ENCODE measurements at places on chromosomes 7 and 10. TPM values are rescaled to one million over a fixed set of nuclear protein-coding genes. Genes with fewer than 3 reads are reported as not detected.

GRCh38 chr10:69080226-69080625, 7.7 kb upstream of the SRGN start:
- H3K27me3 ChIP-seq, result no peaks in the 10 kb centered on the region
- H3K4me1 ChIP-seq, result no peaks in the 10 kb centered on the region
- H3K36me3 ChIP-seq, result no peaks in the 10 kb centered on the region
- no peak for DNase-seq

DNA sequence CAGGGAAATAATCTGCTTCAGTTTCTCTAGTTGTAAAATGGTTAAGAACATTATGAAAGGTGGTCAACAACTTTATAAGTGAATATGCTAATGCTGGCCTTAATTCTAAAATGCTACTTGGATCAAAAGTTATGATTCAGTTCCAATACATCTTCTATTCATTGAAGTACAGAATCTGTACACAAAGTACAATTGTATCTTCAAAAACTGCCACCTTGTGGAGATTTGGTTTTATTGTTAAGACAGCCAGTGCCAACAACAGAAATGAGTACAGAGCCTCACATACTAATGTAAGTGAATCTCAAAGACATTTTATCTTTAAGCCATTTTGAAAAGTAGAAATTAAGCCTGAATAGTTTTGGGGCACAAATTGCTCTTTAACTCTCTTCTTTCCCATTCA, 194.0 kb downstream of the CFTR start:
- H3K4me1 ChIP-seq, result peaks cover 38% of the 10 kb centered on the region
- no peaks in the 10 kb centered on the region for H3K27me3 ChIP-seq
- H3K36me3 ChIP-seq, result no peaks in the 10 kb centered on the region
- peak overlapping the region; percentile 80 for H3K27ac ChIP-seq
- peak; percentile 75 for DNase-seq

DNA sequence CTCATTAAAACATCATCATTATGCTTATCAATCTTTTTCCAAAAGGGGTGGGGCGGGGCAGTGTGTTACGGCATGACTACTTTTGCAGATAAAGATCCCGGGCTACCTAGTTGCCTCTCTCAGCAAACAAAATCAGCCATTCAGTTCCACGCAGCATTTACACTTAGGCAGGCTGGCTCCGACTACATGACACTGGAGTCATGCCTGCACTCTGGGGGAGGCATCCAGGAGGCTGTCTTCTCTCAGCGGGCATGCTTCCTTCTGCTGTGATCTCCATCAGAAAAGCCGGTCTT, 193.9 kb upstream of the TCF7L2 start:
- H3K4me1 ChIP-seq, result peaks cover 29% of the 10 kb centered on the region
- H3K27ac ChIP-seq, result no peak overlapping the region
- H3K27me3 ChIP-seq, result no peaks in the 10 kb centered on the region
- no peaks in the 10 kb centered on the region for H3K36me3 ChIP-seq
- no peak overlapping the region for H3K4me3 ChIP-seq

- H3K4me3 ChIP-seq, result no peak overlapping the region
- peaks cover 31% of the 10 kb centered on the region for H3K4me1 ChIP-seq
- H3K27me3 ChIP-seq, result no peaks in the 10 kb centered on the region
- H3K27ac ChIP-seq, result no peak overlapping the region
- peaks cover 36% of the 10 kb centered on the region for H3K36me3 ChIP-seq
These were observed 63.9 kb downstream of the BTAF1 start for GRCh38 chr10:91987397-91988037.

- H3K4me1 ChIP-seq, result no peaks in the 10 kb centered on the region
- no peak overlapping the region for H3K4me3 ChIP-seq
- H3K27ac ChIP-seq, result no peak overlapping the region
- peak; percentile 79 for DNase-seq
- H3K36me3 ChIP-seq, result no peaks in the 10 kb centered on the region
These were observed 327.8 kb upstream of the C7orf33 start for GRCh38 chr7:148262721-148263229.

- no peak overlapping the region for H3K27ac ChIP-seq
- H3K4me1 ChIP-seq, result no peaks in the 10 kb centered on the region
- H3K4me3 ChIP-seq, result no peak overlapping the region
- peaks cover 2% of the 10 kb centered on the region for H3K36me3 ChIP-seq
- DNase-seq, result no peak
These were observed 67.8 kb downstream of the ZRANB1 start for GRCh38 chr10:125009661-125010161.

The SNX10 gene
- 3.3 TPM for total RNA-seq

DNA sequence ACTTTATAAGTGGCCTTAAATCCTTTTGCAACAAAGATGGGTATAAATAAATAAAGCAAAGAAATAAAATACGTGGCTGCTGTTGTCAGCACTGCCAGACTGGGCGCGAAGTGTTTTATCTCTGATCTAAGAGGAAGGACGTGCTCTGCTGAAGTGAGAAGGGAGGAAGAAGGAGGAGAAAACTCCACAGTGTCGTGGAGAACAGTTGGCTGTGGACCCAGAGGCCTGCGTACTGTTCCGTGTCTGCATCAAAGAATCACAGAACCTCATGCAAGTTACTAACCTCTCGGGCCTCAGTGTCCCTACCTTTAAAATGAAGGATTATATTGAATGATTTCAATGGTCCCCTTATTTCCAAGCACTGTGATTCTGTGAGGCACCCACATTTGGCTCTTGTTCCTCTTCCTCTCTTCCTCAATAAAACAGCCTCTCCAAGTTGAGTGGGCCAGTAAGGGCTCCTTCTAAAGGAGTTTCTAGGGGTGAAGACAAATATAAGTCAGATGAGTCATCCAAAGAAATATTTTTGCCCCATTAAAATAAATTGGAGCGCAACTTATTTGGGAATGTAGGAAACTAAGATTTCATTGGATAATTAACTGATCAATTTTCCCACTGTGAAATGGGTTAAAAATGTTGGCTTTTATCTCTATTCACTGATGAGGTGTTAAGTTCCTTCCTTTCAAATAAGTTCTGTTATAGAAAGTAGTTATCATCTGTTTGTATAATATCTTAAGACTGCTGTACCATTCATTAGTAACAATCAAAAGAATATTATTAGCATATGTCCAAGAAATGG, 126.9 kb upstream of the EFCAB10 start:
- H3K27ac ChIP-seq, result no peak overlapping the region
- no peaks in the 10 kb centered on the region for H3K4me1 ChIP-seq
- no peak for DNase-seq
- no peaks in the 10 kb centered on the region for H3K36me3 ChIP-seq
- H3K4me3 ChIP-seq, result no peak overlapping the region

- H3K36me3 ChIP-seq, result no peaks in the 10 kb centered on the region
- H3K27me3 ChIP-seq, result no peaks in the 10 kb centered on the region
- H3K27ac ChIP-seq, result peak overlapping the region; percentile 92
- H3K4me3 ChIP-seq, result no peak overlapping the region
- peaks cover 42% of the 10 kb centered on the region for H3K4me1 ChIP-seq
- DNase-seq, result no peak
These were observed 36.0 kb downstream of the EZH2 start for GRCh38 chr7:148847815-148848734.

All from cardiac muscle cell (in vitro differentiated cells and primary cell).